Fibroblast of mammary gland (primary cell): ENCODE measurements at places on chromosomes 2 and 18.

- DNase-seq = no peak
These were observed 43.2 kb downstream of the RPL31 start for GRCh38 chr2:101045330-101045729.

- no peak for DNase-seq
These were observed 1.3 kb downstream of the MYL12B start for GRCh38 chr18:3263132-3263700.

GRCh38 chr2:195596840-195597239, 60.2 kb upstream of the SLC39A10 start:
- peak; percentile 8 for DNase-seq

GRCh38 chr2:219408204-219408603, 10.0 kb upstream of the DES start:
- DNase-seq = no peak

DNA sequence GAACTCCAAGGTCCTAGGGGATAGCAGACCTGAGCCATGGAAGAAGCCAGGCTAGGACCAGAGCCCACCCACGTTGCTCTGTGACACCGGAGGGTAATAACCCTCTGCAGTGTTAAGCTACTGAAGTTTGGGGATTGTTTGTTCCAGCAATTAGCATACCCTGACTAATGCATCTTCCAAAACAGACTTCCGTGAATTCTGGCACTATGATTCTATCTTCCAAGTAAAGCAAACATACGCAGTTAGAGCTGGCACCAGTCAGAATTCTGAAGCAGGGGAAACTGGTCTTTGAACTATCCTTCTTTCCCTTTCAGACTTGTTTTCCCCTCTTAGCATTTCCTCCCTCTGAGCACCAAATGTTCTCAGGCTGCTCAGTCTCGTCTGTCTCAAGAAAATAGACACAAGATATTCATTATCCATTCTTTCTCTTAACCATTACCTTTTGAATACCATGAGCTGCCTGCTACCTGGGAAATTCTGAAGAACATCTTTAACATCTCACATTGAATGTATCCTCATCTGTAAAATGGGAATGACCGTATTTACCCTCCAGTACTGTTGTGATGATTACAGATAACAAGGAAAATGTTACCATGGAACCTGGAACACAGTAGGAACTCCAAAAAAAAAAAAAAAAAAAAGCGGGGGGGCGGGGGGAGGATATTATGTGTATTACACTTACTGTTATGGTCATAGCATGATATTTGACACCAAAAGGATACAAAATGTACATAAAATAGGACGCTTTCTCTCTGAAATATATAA, 108.2 kb downstream of the TCF4 start:
- no peak for DNase-seq

GRCh38 chr2:241755166-241755565, 20.7 kb downstream of the D2HGDH start:
- no peak for DNase-seq

DNA sequence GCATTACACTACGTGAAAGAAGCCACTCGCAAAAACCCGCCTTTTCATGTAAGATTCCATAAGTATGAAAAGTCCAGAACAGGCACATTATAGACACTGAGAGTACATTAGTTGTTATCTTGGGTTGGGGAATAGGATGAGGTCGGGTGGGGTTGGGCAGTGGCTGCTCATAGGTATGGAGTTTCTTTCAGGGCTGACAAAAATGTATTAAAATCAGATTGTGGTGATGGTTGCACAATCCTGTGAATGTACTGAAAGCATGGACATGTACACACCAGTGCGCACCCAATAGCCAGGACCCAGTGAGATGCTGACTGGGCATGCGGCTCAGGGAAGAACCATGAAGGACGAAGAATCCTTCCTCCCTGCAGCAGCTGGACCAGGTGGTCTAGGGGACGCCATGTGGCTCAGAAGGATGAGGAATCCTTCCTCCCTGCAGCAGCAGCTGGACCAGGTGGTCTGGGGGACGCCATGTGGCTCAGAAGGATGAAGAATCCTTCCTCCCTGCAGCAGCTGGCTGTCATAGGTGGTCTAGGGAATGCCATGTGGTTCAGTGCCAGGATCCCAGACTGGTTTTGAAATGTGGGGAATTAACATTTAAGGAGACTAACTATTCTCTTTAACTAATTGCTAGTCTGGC, 50.1 kb downstream of the MBP start:
- no peak for DNase-seq

GRCh38 chr2:183837157-183837556, 712.9 kb downstream of the NUP35 start:
- DNase-seq = no peak

GRCh38 chr2:20516646-20517341, 69.9 kb downstream of the RHOB start:
- peak; percentile 30 for DNase-seq

- DNase-seq = no peak
These were observed 98.4 kb upstream of the MYCN start for GRCh38 chr2:15841776-15842560.

DNA sequence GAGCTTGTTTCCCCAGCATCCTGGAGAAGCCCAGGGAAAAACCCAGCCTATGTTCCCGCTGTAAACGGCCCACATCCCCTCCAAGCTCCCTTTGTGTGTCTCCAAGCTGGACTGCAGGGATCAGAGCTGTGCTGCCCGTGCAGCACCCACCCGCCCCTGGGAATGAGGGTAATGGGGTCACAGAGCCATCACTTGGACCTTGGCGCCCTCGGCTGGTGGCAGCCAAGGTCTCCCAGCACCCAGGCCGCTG, 670 bp upstream of the INPP5D start:
- no peak for DNase-seq

GRCh38 chr2:11589316-11589940, 55.6 kb downstream of the GREB1 start:
- DNase-seq = no peak

GRCh38 chr2:237509905-237510304, 22.9 kb downstream of the MLPH start:
- no peak for DNase-seq

DNA sequence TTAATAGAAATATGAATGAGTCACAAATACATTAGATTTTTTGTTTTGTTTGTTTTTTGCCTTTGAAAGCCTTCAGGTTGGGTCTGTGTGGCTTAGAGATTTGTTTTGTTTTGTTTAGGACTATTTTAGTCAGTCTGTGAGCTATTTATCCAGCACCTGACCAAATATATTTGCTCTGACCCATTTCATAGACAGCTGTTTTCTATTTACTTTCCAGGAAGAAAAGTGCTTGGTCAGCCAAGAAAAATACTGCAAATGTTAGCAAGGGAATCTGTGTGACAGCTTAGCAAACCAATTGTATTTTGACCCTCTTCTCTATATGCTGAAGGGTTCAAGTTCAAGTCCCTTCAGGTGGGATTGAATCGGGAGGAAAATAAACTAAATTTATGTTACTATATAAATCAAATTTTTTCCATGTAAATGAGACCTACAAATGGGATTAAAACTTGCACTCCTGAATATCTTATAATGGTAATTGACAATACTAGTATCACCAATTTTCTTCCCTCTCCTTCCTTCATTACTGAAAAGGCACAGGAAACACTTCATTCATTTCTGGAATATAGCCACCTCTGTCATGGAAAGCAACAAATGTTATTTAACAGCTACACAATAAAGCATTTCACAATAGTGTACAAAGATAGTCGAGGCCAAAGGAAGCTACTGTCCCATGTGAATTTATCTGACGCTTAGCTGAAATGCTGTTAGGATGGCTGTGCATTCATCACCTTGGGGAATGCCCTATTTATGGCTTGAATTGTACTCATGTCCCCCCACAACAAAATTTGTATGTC, 23.1 kb upstream of the KLF7 start:
- DNase-seq = peak; percentile 92

DNA sequence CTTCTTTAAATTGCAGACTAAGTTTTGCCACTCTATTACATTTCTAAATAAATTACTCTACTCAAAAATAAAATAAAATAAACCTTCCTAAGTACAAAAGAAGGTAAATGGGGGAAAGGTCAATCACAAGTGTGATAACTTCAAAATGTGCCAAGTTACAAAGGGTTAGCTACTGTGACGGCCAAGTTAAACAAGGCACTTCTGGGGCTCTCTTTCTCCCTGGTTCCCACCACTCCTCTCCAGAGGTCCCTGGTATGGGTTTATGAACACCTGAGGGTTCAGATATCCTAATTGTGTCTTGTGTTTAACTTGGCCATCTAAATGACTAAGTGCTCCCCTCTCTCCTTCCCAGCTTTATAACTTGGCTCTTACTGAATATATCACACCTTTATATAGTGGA, 5.4 kb downstream of the ZNF521 start:
- DNase-seq = no peak

- DNase-seq = peak; percentile 5
These were observed 493.2 kb upstream of the FANCL start for GRCh38 chr2:58734365-58734764.

DNA sequence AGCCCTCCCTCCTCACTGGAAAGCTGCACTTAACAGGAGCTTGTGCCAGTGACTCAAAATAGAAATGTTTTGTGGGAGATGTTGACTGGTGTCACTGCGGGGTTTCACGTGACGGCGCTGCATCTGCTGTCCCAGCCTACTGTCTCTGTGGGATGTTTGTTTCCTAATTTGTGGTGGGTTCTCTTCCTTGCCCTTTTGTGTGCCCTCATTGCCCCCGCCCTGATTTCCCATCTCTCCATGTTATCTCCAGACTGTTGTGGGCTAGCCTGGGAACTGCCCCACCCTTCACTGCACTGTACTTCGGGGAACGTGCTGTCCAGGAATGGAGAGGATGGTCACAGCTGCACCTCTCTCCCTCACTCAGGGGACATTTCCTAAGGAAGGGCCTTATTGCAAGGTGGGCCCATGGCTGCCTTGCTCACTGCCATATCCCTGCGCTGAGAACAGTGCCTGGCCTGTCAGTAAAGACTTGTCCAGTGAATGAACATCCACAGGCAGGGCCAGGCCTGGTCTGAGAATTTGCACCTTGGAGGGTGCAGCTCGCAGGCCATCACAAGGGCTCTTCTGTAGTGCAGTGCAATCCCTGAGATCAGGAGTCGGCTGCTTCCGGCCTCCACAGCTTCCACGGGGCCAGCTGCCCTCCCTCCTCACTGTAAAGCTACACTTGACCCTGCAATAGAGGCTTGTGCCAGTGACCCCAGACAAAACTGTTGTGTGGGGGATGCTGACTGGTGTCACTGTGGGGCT, 18.1 kb downstream of the ZAP70 start:
- no peak for DNase-seq

GRCh38 chr2:146978577-146979555, 866.0 kb upstream of the ACVR2A start:
- DNase-seq = no peak

DNA sequence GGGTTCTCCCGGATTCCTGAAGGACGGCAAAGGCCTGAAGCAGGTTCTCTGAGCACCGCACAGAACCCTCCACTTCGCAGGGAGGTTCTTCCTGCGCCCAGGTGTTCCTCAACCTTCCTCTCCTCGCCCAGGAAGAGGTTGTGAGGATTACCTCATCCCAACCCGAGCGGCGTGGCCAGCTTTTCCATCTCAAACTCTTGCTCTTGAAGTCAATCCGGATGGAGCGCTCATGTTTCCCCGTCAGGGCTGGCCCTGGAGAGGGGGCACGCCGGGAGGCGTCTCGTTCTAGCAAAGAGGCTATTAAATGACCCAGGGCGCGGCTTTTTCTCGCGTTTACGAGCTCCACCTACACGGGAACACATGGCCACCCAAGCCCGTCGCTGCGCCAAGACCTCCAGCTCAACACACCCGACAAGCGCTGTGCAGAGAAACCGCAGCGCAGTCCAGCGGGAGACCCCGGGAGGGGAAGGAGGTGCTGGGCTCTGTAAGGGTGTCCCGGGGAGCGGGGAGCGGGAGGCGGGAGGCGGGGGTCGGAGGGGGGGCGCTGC, 540 bp upstream of the RAB10 start:
- DNase-seq = peak; percentile 79

- no peak for DNase-seq
These were observed 143.5 kb downstream of the CELF4 start for GRCh38 chr18:37422116-37422515.

- no peak for DNase-seq
These were observed 184.8 kb downstream of the PRKCE start for GRCh38 chr2:45836316-45836715.

DNA sequence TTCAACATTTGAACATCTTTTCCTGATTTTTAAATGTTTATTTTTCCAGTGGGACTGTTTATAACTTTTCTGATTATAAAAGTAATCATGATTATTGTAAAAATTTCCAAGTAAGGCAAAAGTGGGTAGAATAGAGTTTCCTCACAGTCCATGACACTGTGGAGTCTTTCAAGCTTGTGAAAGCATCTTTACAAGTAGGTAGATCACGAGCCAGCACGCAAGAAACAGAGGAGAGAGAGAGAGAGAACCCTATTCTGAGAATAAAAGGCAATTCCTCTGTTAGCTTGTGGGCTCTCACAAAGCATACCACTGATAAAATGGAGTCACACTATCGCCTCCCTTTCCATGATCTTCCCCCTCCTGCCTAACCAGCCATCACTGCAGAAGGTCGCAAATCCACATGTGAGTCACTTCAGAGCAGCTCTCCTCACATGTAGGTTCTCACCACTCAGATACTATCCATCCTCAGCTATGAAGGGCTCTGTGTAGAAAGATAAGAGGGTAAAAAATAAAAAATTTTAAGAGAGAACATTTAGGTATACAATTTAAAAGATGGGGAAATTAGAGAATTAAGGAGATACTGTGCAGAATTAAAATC, 40.3 kb downstream of the AAK1 start:
- DNase-seq = no peak

GRCh38 chr2:88602022-88602421, 25.2 kb downstream of the EIF2AK3 start:
- DNase-seq = no peak

DNA sequence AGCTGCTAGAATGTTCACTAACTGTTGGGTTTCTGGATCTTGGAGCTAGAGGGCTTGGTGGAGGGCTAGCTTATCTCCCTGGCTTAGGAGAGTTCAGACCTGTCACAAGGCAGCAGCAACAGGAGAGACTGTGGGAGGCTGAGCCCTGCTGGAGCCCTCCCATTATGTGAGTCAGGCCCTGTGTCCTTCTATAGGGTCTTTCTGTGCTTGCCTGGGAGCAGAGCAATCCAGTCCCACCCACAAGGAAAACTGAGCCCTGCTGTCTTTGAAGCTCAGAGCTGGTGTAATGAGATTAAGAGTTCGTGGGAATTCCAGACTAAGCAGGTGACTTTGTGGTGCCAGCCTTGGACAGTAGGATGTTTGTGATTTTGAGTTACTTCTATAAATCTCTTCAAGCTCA, 249.0 kb downstream of the TTC32 start:
- DNase-seq = peak; percentile 23

DNA sequence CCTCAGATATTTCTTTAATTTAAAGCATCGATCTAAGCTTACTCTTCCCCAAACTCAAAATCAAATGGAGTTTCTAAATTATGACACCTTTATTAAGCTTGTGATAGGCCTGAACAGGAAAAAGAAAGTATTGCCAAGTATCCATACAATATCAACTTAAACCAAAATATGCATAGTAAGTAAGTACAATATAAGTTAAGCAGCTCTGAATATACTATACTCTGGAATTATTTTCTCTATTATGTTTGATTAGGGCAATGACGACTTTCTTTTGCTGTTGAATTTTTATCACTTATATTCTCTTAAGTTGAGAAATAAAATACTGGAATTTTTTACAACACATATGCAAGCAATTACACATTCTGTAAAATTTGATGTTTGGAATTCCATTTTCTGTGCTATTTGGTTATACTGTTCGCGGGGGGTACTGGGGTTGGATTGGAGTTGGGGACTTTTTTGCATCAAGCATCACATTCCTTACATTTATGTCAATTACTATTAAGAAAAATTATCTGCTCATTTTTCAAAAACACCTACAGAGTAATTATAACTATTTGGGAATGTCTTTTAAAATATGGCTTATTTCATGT, 2.2 kb downstream of the COL5A2 start:
- no peak for DNase-seq

- no peak for DNase-seq
These were observed 596.0 kb downstream of the LRP1B start for GRCh38 chr2:141534666-141535362.
